NCI-H82 (cell line): ENCODE measurements at places on chromosomes 5 and 9.

DNA sequence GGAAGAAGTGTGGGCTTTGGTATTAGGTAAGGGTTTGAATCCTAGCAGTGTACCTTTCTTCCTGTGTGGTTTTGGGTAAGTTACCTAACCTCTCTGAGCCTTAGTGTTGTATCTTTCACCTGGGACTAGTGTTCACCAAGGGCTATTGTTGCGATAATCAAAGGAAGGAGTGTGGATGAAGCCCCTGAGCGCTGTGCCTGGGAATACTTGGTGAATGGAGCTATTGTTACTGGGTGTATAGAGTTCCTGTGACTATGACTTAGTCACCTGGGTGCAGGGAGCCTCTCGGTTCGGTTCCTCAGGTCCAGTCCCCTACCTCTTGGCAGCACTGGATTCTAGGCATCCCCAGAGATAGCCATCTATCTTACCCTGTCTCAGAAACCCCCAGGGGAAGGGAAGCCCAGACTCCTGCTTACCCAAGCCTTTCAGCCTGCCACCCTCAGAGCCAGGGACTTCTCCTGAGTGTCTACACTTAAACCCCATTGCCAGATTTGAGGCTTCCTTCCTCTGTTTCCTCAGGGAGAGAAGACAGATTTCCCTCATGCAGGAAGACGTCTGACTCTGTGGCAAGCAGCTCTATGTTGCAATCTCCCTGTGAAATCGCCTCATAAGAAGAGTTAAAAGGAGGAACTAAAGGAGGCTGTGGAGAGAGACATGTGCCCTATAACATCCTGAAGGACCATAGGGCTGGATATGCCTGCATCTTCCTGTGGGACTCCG, 181.0 kb upstream of the PITX1 start:
- no peak for DNase-seq

- peak; percentile 34 for DNase-seq
Observed at GRCh38 chr9:79080536-79080935, 491.2 kb upstream of the TLE4 start.

- DNase-seq = no peak
Observed at GRCh38 chr5:59238126-59238902, 655.2 kb downstream of the PDE4D start.

DNA sequence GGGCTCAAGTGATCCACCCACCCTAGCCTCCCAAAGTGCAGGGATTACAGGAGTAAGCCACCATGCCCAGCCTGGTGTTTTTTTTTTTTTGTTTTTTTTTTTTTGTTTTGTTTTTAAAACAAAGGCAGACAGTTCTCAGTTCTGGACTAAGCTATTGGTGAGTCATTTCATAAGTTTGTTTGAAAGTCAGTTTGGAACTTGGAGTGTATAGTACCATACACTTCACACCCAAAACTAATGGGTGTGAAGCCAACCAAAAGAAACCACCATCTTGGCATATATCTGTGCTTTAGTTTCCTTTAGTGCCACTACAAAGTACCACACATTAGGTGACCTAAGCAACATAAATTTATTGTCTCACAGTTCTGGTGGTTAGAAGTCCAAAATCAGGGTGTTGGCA, 13.4 kb downstream of the MAST4 start:
- no peak for DNase-seq

DNA sequence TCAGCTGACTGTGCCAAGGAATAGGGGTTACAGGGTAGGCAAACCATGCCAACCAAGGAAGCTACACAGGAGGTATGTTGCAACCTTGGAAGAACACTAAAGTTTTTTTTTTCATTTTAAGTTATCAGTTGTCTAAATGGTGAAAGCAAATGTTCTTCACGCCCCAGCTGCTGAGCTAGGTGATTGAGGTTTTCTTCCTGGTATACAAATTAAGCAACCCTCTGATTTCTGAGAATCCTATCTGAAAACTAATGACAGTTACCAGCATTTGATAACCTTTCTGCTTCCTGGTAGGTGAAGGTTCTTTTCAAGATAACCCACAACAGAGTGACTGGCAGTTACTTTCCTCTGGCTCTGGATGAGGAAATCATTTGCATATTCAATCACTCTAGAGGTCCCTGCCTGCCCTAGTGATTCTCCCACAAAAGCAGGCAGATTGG, 194.9 kb downstream of the ATP10B start:
- no peak for DNase-seq

- DNase-seq = no peak
Observed at GRCh38 chr9:2473681-2474080, 147.9 kb upstream of the VLDLR start.

GRCh38 chr5:116652903-116653302, 78.3 kb upstream of the SEMA6A start:
- no peak for DNase-seq

GRCh38 chr9:134454476-134454857, 128.2 kb downstream of the RXRA start:
- DNase-seq = no peak

GRCh38 chr5:89283728-89284493, 400.9 kb upstream of the MEF2C start:
- no peak for DNase-seq

DNA sequence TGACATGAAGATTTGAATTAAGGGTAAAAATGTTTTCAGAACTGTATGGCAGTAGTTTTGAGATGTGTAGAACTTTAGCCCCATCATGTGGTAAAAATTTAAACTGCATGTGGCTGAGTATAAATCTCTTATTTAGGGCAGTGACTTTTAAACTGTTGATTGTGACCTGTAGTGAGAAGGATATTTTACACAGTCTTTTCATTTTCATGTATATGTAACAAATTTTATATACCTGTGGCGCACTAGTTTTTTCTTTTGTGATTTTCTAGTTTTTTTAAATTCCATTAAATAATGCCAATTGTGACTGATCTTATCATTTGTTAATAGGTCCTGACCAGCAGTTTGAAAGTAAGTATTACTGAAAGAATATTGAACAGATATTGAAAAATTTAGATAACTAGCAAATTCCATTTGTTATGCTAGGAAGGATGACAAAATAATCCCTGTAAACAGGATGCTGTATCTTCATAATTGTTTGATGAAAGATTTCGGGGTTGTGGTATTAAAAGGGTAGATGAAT, 47.2 kb downstream of the GPBP1 start:
- peak; percentile 58 for DNase-seq
